ENCODE measurements at places on chromosomes 1 and 21. TPM values are rescaled to one million over a fixed set of nuclear protein-coding genes. Genes with fewer than 3 reads are reported as not detected.

Gene GPR52
- not detected for total RNA-seq

Gene SYCP1
- total RNA-seq, result not detected

Gene TNN
- not detected for total RNA-seq

Gene APOBEC4
- not detected for total RNA-seq

Gene FBXO2
- total RNA-seq, result 9.1 TPM

Gene C1QTNF12
- 0.59 TPM for total RNA-seq

Gene KCND3
- total RNA-seq, result not detected

Gene PPIAL4G
- not detected for total RNA-seq

Gene SH2D5
- 16.8 TPM for total RNA-seq

Gene KRTAP13-2
- not detected for total RNA-seq

Gene CFAP141
- total RNA-seq, result not detected

Gene DNAJC28
- 0.33 TPM for total RNA-seq

Gene PM20D1
- total RNA-seq, result not detected

Gene LENEP
- total RNA-seq, result not detected

Gene PLA2G2C
- not detected for total RNA-seq

Gene SELE
- not detected for total RNA-seq

Gene LAX1
- not detected for total RNA-seq

Gene PRR9
- total RNA-seq, result not detected

Gene OR2M7
- total RNA-seq, result not detected

All from A549 treated with RU486 at 1 μM for 4 hours (cell line).